DMS79 treated with DMSO at 0.1 percent for 48 hours (cell line): ENCODE measurements at places on chromosomes 1 and 21.
A peak's percentile ranks its signal among the peaks of the same experiment; 100 is the strongest.

DNA sequence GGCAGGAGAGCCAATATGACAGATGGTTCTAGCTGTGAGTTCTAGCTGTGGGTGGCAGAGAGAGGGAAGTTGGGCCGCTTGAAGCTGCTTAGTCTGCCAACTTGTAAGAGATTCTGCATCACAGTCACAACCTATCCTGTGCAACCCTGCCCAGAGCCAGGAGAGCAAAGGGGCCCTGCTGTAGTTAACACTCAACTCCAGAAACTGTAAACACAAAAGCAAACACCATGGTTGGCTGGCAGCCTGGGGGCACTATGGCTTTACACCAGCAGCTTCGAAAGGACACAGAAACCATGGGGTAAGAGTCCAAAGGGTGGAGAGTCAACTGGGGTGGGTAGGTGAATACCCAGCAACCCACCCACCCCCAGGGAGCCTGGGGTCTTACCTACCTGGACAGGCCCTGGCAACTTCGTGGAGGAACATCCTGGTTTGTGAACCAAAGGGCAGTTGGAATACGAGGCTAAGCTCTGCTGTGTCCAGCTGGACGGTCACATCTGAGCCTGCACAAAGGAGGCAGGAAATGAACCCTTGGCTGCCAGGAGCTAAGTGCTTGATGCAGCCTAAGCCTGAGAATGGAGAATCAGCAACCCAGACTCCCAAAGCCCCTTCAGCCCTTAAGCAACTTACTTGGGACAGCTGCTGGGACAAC is 6.4 kb downstream of the INPP5B start:
- peak; percentile 27 for DNase-seq

DNA sequence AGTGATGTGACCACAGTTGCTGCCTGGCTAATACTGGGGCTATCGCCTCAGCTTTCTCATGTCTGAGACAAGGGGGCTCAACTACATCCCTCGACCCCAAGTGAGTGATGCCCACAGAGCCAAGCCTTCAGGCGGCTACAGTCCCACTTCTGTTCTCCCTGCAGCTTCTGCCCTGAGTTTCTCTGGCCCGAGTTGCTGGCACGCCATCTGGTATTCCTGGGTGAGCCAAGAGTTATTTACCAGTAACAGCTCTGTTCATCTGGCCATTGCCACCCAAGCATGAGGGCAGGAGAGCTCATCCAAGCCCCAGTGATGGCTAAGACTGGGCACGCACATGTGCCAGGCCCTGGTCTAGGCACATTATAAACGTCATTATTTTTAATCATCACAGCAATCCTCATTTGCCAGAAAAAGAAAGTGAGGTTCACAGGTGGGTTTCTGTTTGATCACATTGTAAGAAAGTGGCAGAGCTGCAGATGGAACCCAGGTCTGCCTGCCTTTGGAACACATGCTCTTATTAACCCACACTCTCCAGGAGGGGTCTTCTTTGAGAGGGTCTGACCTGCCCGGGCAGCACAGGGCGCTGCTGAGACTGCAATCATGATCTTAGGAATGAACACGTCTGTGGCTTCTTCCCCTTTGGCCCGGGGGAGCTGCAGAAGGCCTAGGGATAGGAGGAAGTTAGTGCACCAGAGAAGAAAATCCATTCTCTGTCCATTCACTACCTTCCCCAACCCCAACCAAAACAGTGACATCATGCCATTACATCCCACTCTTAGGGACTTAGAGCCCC is 27.5 kb downstream of the KCND3 start:
- no peak for DNase-seq

DNA sequence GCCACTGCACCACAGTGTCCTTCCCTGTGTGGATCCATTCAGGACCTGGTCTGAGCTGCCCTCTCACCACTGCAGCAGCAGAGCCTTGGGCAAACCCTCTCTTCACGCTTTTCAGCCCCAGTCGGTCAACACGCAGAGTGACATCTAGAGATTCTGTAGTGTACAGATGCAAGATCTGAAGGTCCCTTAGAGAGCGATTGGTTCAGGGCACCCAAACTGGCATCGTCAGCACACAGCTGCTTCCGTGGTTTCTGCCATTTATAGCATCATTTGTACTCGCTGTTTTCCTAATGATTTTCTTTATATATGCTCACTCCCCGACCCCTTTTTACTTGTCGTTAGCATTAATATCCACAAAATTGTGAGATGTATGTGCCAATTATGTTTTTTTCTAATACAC is 1.5 kb upstream of the ASCL5 start:
- DNase-seq = no peak

GRCh38 chr1:53643041-53643880 is 95.7 kb downstream of the GLIS1 start:
- no peak for DNase-seq
